ENCODE measurements at places on chromosomes 3 and 15.

- DNase-seq, result no peak
Observed at GRCh38 chr3:82038556-82038955, 277.1 kb upstream of the GBE1 start.

- DNase-seq, result no peak
Observed at GRCh38 chr3:36871379-36872126, 73.3 kb downstream of the TRANK1 start.

DNA sequence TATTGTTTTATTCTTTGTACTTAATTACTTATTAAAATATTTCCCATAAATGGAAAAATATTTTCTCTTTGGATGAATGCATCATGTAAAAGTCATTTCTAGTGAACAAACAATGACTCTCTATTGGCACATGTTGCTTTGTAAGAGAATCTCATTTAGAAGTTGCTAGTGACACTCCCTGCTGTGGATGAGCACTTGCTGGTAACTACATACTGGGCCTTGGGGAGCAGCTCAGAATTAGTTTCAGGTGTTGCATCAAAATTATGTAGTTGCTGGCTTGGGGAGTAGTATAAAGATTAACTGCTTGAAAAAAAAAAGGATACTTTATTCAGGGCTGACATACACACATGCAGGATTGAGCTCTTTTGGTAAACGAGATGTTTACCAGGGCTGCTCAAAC is 80.3 kb upstream of the KCNAB1 start:
- DNase-seq, result no peak

DNA sequence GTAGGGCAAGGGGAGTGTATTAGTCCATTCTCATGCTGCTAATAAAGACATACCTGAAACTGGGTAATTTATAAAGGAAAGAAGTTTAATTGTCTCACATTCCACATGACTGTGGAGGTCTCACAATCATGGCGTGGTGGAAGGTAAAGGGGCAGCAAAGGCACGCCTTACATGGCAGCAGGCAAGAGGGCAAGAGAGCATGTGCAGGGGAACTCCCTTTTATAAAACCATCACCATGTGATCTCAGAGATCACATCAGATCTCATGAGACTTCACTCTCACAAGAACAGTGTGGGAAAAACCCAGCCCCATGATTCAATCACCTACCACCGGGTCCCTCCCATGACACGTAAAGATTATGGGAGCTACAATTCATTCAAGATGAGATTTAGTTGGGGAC is 41.4 kb downstream of the SUMF1 start:
- no peak for DNase-seq

DNA sequence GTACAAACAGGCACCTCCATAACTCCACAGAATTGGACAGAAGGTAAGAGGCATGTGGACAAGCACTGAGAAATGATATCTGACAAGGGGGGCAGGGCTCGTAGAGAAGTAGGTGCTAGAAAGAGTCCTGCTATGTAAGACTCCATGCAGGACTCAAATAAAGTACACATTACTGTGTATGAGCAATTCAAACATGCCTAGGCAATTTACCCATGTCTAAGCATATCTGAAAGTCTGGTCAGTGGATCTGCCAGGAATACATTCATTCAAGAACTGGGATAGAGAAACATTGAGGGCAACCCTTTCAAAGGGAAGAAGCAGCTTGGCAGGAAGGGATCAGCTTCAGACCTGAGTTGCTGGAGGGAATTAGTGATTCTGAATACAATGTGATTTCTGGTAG is 174.1 kb upstream of the MCTP2 start:
- DNase-seq, result no peak

DNA sequence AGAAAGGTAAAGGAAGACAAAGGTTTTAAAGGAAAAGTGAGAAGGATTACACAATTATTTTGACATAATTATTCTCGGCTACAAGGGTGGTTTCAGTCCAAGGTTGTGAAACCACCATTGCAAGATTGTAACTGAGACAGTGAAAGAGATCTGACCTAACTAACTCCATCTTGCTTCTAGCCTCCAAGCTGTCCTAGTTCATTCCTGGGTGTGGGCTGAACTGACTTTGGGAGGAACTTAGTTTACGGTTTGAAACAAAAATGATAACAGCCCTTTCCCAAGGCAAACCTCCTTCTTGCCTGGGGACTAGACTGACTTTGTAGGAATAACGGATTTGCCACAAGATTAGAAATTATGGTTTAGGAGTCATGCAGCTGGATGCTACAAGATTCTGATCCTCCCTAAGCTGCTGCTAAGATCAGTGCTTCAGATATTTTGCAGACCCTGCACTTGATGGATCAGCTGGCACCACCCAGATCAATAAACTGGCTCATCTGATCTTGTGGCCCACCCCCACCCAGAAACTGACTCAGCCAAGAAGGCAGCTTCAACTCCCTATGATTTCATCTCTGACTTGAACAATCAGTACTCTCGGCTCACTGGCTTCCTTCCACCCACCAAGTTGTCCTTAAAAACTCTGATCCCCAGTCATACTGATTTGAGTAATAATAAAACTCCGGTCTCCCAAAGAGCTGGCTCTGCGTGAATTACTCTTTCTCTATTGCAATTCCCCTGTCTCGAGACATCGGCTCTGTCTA is 57.7 kb upstream of the AADACL2 start:
- DNase-seq, result no peak

GRCh38 chr3:120077731-120078130 is 16.5 kb downstream of the GSK3B start:
- no peak for DNase-seq

- DNase-seq, result no peak
Observed at GRCh38 chr3:134371542-134372324, 2.5 kb downstream of the AMOTL2 start.

DNA sequence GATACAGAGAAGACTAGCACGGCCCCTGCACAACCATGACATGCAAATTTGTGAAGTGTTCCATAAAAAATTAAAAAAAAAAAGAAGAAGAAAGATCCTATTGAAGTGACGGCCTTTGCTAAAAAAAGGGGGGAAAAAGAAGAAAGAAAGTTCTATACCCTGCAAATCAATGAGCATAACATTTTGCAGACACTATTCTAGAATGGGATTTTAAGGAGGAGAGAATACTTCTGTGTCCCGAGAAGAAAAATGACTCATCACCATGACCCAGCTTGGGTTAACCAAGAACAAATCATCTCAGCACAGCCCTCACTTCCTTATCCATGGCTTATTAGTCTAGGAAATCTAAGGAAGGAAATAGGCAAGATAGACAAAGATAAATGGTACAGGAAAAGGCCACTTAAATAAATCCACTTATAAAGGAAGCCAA is 7.4 kb upstream of the SH3BP5 start:
- no peak for DNase-seq

DNA sequence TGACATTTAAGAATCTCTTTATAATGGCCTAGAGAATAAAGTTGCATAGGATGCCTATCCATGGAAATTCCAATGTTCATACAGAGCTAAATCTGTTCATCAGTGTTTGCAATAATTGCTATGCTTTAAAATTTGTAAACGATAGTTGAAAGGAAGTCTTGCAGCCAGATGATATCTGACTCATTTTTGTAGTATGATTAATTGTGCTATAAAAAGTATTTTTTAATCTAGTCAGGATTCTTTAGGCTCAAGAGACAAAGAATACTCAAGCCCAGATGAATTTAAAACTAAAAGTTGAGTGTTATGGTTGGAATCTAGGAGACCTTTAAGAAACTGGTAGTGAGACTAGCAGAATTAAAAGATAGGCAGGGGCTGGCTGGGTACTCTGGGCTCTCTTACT is 50.5 kb downstream of the SUCNR1 start:
- no peak for DNase-seq

- no peak for DNase-seq
Observed at GRCh38 chr3:194158942-194159439, 23.0 kb downstream of the HES1 start.

DNA sequence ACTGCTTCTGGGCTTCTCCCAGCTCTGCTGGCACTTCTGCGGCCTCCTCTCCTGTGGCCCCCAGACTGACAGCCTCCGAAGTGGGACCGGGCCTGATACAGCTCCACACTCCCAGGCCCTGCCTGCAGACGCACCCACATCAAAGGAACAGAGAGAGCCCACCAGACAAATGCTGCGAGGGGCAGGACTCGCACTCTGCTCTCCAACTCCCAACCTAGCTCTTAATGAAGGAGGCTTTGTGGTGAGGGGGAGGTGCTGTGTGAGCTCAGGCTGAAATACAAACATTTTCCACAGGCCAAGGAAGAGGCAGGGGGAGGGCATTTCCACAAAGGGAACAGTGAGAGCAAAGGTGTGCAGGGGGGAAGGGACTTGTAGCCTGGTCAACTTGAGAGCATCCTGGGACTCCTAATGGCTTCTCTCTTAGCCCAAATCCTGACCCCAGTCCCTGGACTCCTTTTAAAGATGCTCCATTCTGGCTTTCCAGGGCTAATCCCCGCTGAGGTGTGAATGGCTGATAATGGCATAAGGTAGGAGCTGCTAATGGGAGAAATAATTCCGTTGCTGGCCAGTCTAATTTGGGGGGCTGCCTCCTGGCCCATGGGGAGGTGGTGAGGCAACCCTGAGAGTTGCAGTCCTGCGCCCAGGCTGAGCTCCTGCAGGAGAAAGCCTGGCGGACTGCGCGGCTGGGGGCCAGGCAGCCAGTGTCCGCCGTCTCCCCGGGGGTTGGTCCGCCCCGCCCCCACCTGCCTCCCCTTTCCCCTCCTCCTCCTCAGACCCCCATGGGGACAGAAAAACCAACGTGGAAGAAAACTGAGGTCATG is 9.6 kb downstream of the LINGO1 start:
- DNase-seq, result no peak

DNA sequence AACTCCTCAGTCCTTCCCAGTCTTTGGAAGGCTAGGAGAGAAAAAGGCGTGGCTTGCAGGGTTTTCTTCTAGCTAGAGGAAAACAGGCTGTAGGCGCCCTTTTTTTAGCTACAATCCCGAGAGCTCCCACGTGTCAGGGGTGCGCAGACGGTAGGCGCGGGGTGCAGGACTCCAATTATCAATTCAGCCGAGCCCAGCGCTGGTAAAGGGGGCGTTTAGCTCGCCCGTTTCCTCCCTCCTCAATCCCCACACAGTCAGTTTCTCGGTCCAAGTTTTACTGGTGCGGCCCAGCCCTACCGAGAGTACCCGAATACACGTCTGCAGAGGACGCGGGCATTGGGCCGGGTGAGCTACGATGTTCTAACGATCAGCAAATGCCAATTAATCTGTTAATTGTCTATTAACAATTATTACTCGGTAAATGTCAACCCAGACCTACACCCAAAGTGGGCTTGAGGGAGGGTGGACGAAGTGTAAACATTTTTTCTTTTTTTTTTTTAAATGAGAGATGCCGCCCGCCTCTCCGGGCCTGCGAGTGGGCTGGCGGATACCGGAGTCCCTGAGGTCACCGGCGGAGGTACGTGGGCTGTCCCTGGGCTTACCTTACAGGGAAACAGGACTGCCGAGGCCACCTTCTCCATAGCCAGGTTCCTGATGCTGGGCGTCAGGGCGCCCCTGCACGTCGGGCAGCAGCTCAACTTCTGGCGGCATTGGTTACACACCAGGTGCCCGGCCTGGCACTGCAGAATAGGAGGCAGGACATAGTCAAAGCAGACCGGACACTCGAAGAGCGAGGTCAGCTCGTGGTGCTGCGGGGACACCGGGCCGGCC is 923 bp downstream of the SIAH2 start:
- peak; percentile 21 for DNase-seq

DNA sequence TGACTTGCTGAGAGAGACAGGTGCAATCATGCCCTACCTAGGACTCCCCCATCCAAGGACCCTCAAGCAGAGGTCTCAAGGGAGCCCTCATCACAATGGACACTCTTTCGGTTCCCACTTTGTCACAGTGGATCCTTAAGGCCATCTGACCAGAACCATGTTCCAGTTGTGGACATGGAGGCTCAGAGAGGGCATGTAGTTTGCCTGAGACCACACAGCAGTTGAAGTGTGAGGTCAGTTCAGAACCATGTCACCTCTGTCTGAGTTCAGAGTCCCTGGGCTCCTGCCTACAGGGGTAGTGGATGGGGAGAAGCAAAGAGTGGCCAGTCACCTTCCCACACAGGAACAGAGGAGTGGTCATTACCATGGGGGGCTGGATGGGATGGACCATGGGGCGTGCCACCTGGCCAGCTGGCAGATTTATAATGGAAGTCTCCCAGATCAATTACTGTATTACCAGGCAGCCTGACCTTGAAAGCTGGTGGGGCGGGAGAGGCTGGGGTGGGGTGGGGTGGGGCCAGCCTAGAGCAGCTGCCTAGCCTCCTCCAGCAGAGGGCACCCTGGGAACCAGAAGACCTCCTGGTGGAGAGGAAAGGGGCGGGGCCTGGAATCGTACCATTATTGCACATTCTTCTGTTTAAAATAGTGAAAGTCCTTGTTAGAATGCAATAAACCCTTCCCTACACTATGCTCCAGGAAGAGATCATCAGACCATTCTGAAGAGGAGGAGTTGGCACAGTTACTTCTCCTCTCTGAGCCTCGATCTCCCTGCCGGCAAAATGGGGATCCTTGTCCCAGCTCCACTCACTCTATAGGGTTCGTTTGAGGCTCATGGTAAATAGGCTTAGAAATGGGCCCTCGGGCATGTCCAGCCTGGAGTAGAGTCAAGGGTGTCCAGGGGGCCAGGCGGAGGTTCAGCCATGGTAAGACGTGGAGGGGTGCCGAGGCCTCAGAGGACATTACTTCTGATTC is 26.9 kb upstream of the LINGO1 start:
- DNase-seq, result no peak

DNA sequence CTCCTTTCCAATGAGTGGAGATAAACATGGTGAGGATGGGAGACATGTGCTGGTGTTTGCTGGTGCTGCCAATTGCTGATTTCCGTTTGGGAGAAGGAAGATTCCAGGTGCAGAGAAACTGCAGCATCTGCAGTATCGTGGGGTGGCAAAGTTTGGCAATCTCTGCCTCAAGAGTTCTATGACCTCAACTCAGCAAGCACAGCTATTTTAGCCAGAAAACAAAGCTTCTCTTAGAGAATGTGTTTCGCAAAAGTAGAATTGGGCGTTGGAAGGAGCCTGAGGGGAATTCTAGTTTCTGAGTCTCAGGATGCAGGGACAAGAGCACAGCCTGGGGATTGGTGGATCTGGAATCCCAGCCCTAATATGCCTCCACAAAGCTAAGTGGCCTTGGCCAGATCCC is 18.2 kb upstream of the SHC4 start:
- no peak for DNase-seq

GRCh38 chr3:129585949-129586657 is 20.4 kb downstream of the PLXND1 start:
- no peak for DNase-seq

DNA sequence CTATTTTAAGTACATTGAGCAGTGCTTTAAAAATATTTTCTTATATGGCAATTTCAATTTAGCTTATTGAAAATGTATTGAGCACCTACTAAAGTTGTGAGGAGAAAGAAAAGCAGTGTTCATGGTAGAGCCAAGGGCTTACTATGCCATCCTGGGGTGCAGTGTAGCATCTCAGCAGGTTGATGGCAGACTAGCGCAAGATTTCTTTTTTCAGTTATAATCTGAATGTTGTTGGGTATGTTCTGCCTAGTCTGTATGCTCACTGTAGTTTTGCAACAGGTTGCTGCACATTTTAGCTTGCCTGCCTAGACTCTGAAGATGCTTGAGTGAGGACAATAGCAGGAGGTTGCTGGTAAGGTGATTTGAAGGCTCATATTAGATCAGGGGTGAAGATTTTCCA is 103.1 kb upstream of the UNC13C start:
- no peak for DNase-seq
